Psoas muscle (tissue), 8 donors: ENCODE measurements at places on chromosomes 1 and 21. TPM values are rescaled to one million over a fixed set of nuclear protein-coding genes. Genes with fewer than 3 reads are reported as not detected.

TPR gene
- total RNA-seq = 56.8 TPM

RBM8A gene
- total RNA-seq = 82.9 TPM

- no peak for DNase-seq
Measured at GRCh38 chr1:175823406-175823805, 80.0 kb upstream of the TNR start.

DNA sequence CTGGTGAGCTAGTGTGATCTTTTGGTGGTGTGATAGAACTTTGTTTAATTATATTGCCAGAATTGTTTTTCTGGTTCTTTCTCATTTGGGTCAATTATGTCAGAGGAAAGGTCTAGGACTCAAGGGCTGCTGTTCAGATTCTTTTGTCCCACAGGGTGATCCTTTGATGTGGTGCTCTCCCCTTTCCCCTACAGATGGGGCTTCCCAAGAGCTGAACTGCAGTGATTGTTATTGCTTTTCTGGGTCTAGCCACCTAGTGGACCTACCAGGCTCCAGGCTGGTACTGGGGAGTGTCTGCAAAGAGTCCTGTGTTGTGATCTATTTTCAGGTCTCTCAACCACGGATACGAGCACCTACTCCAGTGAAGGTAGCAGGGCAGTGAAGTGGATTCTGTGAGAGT is 25.9 kb upstream of the CD84 start:
- DNase-seq = no peak

DNA sequence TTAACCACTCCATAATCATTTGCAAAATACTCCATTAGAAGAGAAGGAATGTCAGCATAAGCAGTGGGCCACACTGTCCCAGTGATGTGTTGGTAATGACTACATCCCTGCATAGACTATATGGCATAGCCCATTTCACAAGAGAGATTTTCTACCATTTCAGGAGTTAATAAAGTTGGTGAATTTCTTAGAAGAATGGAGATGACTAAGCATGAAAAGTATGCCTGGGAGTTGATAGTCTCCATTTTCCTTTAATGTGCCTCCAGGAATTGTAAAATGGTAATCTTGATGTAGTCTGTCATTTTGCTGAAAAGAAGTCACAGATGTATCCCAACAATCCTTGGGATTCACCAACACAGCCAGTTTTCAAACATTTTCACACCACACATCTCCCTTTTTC is 608.8 kb upstream of the CHRM3 start:
- DNase-seq = no peak

DNA sequence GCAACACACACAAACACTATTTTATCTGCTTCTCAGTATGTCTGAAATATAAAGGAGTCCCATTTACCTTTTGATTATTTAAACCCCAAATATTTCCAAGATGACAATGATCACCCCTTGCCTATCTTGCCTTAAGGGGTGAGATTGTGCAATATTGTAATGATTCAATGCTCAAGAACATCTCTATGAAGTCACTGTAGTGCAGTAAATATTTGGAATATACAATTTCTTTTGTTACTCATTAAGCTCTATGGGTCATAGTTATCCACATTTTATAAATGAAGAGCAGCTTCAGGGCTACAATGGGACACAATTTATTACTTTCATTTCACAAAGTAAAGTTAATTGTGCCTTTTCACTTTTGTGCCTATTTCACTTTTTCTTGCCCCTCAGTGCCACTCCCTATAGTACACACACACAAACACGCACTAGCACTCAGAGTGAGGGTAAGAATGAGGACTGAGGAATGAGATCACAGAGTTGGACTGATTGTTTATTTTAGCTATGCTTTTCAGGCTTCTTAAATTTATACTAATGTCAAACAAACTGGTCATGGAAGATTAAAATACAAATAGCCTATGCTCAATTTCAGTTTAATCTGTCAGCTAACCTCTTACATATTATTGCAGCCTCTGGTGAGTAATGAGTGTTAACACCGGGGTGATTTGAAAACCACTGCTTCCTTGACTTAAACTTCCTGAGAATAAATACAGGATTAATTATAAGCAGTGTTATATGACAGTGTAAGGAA is 521.0 kb upstream of the B3GALT2 start:
- DNase-seq = no peak
